HEK293T (cell line): ENCODE measurements at places on chromosomes 3 and 15.

GRCh38 chr3:13146643-13147143, 73.5 kb upstream of the IQSEC1 start:
- DNase-seq = no peak

GRCh38 chr15:41493902-41494189, 172 bp downstream of the ITPKA start:
- DNase-seq = no peak

GRCh38 chr3:127484601-127485388, 105.7 kb downstream of the TPRA1 start:
- DNase-seq = no peak

GRCh38 chr15:49492151-49492550, 69.1 kb downstream of the FGF7 start:
- no peak for DNase-seq

DNA sequence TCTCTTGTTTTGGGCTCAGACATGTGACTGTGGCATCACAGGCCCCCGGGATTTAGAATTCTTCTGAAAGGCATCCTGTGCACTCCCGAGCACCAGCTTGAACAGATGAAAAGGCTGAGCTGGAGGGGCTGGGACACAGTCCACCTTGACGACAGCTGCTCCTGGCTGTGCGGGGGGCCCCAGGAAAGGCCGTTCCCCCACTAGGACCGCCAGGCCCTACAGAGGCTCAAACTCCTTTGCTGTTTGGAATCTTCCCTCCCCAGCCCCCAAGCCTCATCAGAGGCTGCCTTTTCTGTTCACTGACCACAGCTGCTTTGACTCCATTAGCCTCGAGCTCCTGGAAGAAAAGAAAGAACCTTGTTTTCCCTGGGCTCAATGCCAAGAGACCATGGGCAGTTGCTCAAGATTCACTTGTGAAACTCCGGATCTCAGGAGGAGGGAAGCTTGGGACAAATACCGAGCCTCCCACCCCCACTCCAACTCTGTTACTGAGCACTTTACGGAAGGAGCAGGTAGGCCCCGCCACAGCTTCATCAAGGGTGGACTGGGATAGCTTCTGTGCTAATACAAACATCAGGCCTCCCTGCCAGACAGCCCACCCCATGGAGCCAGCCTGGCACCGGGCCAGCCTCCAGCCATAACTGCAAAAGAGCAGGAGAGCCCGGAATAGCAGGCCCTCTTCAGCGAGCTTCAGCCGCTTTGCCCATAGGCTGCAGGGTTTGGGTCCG, 15.7 kb downstream of the CIDEC start:
- DNase-seq = peak; percentile 42

GRCh38 chr15:81911022-81911971, 134.5 kb downstream of the MEX3B start:
- DNase-seq = no peak

DNA sequence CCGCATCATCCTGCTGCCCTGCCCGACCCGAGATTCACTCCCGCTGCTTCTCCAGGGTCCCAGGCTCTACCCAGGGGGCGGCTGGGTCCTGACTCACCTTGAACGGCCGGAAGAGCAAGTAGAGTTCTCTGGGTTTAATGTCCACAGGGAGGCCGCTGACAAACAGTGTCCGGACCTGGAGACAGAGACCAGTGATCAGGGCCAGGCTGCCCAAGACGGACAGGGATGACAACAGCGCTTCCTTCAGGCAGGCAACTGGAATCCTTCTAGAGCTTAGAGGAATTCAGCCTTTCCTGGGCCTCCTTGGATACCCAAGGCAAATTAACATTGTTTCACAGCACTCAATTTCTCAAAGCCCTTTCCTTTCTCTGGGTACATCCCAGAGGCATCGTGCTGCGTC, 23.9 kb downstream of the RBPMS2 start:
- DNase-seq = no peak

- DNase-seq = no peak
Measured at GRCh38 chr3:122694966-122695365, 14.3 kb downstream of the PARP14 start.

DNA sequence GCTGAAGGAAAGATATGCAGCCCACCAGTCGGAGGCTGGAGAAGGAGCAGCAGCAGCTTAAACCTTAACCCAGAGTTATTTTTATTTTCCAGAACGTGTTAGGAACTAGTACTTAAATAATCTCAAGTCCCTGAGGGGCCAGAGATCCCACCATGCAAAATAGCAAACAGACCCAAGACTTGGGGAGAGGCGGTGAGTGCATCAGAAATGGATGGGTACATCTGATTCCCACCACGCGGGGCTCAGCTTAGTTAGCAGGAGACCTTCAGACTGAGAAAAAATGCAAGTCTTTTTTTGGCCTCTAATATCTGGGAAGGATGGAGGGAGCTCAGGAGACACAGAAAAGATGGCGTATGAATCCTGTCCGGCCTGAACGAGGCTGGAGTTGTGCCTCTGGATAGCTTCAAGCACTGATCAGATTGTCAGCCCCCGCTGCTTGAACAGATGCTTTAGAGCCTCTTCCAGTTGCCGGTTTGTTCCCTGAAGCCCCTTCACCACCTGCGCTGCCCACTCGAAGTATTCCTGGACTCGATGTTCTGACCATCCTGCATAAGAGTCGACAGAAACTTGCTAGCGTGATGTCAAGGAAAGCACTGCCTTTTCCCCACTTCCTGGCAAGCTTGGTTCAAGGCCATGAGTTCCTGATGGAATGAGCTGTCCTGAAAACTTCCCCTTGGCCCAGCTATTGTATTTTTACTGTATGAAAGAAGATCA, 1.3 kb downstream of the HDDC3 start:
- DNase-seq = no peak

- no peak for DNase-seq
Measured at GRCh38 chr15:62756326-62756994, 286.1 kb upstream of the TPM1 start.

- DNase-seq = peak; percentile 68
Measured at GRCh38 chr3:71710906-71711494, 14.2 kb downstream of the EIF4E3 start.

- no peak for DNase-seq
Measured at GRCh38 chr15:47460795-47461573, 256.3 kb upstream of the SEMA6D start.

GRCh38 chr3:169150920-169151319, 512.6 kb downstream of the MECOM start:
- DNase-seq = no peak

DNA sequence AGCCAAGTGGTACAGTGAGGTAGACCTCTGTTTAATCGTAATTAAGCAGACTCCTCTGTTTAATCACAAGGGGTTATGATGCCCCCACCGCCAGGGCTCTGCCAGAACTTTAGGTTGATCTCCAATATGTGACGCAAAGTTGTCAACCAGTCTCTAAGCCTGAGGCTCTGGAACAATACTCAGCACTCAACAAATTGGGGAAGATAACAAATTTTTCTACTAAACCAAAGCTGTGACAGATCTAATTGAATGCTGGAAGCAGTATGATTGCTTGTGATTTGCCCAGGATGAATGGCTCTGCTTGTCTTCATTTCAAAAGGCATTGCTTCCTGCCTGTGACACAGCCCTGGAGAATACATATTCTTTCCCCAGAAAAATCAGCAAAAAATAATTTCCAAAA, 57.1 kb downstream of the SNTN start:
- no peak for DNase-seq

GRCh38 chr3:142028243-142028777, 121.0 kb downstream of the TFDP2 start:
- peak; percentile 54 for DNase-seq

GRCh38 chr3:23537101-23537551, 268.6 kb upstream of the UBE2E1 start:
- no peak for DNase-seq

DNA sequence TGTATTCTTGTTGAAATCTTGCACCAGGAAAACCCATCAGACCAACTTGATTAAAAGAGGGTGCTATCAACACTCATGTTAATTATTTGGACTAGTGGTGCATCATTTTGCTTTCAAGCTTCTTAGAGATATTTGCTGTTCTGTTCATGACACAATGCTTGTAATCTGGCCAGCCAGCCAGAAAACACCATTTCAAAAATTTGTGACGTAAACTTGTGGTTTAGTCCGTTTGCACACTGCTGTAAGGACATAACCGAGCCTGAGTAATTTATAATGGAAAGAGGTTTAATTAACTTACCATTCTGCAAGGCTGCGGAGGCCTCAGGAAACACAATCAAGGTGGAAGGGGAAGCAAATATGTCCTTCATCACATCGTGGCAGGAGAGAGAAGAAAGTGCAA, 374.3 kb upstream of the TGFBR2 start:
- DNase-seq = no peak

GRCh38 chr3:29555590-29555989, 274.7 kb downstream of the RBMS3 start:
- DNase-seq = no peak
